Ovary (tissue), 10 donors: ENCODE measurements at places on chromosomes 6 and 20.
A peak's percentile ranks its signal among the peaks of the same experiment; 100 is the strongest.

- no peak overlapping the region for H3K4me3 ChIP-seq
- H3K4me1 ChIP-seq, result peaks cover 10% of the 10 kb centered on the region
- no peak overlapping the region for H3K27ac ChIP-seq
- no peaks in the 10 kb centered on the region for H3K36me3 ChIP-seq
- DNase-seq, result no peak
Measured at GRCh38 chr20:4989570-4989969, 11.7 kb downstream of the SLC23A2 start.

- H3K27me3 ChIP-seq, result no peaks in the 10 kb centered on the region
- no peaks in the 10 kb centered on the region for H3K36me3 ChIP-seq
- DNase-seq, result no peak
- H3K27ac ChIP-seq, result no peak overlapping the region
- no peak overlapping the region for H3K4me3 ChIP-seq
Measured at GRCh38 chr20:60131375-60131774, 173.2 kb downstream of the CDH26 start.

GRCh38 chr20:34762031-34762555 lies 57.9 kb downstream of the TP53INP2 start:
- H3K36me3 ChIP-seq, result no peaks in the 10 kb centered on the region
- no peak for DNase-seq
- H3K4me1 ChIP-seq, result no peaks in the 10 kb centered on the region
- no peak overlapping the region for H3K4me3 ChIP-seq
- no peak overlapping the region for H3K27ac ChIP-seq
- H3K27me3 ChIP-seq, result no peaks in the 10 kb centered on the region

DNA sequence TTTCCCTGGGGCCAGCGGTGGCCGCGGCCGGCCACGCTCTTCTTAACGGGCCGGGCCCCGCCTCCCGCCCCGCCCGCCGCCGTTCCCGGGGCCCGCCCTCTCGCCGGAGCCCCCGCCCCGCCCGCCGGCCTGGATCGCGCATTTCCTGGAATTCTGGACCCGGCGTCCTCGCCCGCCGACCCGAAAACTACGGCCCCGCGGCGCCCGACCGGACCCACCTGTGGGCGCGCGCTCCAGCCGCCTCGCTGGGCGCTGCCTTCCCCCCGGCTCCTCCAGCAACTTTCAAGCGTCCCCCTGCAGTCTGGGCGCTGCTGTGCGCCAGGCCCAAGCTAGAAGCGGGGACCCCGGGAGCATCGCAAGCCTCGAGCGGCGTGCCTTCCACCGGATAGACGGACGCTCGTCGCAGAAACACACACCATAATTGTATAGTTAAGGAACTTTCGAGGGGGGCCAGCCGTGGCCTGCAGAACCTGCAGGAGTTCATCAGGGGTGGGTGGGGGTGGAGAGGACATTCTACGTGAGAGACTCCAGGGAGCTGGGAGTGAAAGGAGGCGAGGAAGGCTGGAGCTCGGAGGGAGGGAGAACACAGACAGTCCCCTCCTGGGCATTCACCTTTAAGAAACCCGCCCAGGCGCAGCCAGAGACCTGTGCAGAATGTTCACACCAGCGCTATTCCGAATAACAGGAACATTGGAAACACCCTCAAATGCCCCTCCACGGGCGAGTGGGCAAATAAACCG lies at the start of gene ADA:
Gene ADA (minus strand): TSS at position 16 of the 740 bp plus-strand sequence. CDS start 92 bp downstream, outside the sequence.
- H3K27ac ChIP-seq, result peak within 1 kb of the TSS; percentile 32
- no peaks in the 10 kb centered on the region for H3K27me3 ChIP-seq
- peak within 1 kb of the TSS; percentile 72 for H3K4me3 ChIP-seq
- H3K36me3 ChIP-seq, result no peaks in the 10 kb centered on the region
- H3K4me1 ChIP-seq, result no peaks in the 10 kb centered on the region
- peak; percentile 66 for DNase-seq

GRCh38 chr6:116210750-116211425 lies 43.0 kb downstream of the TSPYL4 start:
- no peaks in the 10 kb centered on the region for H3K36me3 ChIP-seq
- H3K27me3 ChIP-seq, result no peaks in the 10 kb centered on the region
- H3K4me1 ChIP-seq, result no peaks in the 10 kb centered on the region
- no peak overlapping the region for H3K4me3 ChIP-seq
